Stimulated activated CD4-positive, alpha-beta T cell treated with anti-CD3 and anti-CD28 coated beads, Interleukin-15, amount 100 ng/mL, for 48 hours (primary cell): ENCODE measurements at places on chromosomes 13 and 19.

DNA sequence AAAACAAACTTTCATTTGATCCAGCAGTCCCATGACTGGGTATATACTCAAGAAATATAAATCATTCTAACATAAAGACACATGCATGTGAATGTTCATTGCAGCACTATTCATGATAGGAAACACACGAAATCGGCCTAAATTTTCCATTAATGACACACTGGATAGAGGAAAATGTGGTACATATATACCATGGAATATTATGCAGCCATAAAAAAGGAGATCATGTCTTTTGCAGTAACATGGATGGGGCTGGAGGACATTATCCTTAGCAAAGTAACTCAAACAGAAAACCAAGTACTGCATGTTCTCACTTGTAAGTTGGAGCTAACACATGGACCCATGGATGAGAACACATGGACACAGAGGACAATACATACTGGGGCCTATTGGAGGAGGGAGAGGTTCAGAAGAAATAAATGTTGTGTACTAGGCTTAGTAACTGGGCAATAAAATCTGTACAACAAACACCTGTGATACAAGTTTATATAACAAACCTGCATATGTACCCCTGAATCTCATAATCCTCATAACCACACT is 283.6 kb downstream of the LMO7 start:
- DNase-seq, result no peak

- no peak for DNase-seq
Measured at GRCh38 chr19:6999933-7000332, 21.3 kb downstream of the MBD3L2B start.

- DNase-seq, result no peak
Measured at GRCh38 chr13:107642831-107643230, 572.5 kb downstream of the LIG4 start.

GRCh38 chr19:38667661-38668171 is 20.3 kb downstream of the ACTN4 start:
- no peak for DNase-seq

DNA sequence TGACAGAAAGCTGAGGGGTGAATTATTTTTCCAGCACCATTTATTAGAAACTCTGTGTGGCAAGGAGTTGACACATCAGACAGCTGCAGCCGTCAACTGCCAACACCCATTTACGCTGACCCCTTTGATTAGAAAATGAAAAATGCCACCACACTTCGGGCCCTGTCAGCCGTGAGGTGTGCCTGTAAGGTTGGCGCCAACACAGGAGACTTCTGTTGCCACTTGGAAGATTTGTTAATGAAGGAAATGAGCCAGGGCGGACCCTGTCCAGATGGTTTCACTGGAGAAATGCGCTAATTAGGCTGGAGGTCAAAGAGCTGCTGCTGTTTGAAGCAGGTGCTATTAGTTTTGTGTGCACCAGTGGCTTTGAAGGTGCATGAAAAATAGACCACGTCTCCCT is 297.5 kb downstream of the MTUS2 start:
- DNase-seq, result no peak

DNA sequence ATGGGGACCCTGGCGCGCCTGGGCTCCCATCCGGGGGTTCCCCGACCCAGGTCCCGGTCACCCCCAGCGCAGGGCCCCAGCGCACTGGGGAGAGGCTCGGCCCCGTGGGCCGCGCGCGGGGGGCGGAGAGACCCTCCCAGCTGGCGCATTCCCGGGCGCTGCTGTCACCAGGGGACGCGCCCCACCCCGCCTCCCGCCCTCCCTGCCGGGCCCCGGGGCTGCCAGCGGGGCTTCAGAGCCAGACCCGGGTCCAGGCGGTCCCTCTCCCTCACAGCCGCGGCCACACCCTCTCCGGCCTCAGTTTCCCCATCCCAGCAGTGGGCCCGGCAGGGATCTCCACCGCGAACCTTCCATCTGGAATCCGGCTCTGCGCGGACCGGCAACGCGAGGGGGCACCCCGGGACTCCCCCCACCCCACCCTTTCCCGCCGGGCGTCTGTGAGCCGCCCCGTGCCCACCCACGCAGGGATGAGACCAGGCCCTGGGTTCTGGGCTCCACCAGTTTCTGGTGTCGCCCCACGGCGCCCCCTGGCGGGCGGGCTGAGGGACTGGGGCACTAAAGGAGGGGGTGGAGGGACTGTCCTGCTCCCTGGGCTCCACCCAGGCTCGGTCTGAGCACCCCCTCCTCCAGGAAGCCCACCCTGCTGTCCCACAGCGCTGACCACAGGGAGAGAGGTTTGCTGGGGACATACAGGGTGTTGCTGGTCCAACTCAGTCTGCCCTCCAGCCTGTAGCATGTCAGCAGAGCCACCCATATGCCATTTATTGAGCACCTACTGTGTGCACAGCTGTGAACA is 878 bp upstream of the ADAMTSL5 start:
- peak; percentile 67 for DNase-seq

DNA sequence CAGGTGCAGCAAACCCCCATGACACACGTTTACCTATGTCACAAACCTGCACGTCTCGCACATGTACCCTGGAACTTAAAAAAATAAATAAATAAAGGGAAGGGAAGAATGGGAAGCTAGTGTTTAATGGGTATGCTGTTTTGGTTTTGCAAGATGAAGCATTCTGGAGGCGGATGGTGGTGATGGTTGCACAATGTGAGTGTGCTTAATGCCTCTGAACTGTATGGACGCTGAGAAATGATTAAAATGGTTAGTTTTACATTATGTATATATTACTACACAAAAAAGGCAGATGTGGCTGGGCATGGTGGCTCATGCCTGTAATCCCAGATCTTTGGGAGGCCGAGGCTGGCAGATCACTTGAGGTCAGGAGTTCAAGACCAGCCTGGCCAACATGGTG is 17.8 kb downstream of the NFILZ start:
- DNase-seq, result no peak

- DNase-seq, result peak; percentile 87
Measured at GRCh38 chr19:38851622-38852230, 1.9 kb upstream of the HNRNPL start.

DNA sequence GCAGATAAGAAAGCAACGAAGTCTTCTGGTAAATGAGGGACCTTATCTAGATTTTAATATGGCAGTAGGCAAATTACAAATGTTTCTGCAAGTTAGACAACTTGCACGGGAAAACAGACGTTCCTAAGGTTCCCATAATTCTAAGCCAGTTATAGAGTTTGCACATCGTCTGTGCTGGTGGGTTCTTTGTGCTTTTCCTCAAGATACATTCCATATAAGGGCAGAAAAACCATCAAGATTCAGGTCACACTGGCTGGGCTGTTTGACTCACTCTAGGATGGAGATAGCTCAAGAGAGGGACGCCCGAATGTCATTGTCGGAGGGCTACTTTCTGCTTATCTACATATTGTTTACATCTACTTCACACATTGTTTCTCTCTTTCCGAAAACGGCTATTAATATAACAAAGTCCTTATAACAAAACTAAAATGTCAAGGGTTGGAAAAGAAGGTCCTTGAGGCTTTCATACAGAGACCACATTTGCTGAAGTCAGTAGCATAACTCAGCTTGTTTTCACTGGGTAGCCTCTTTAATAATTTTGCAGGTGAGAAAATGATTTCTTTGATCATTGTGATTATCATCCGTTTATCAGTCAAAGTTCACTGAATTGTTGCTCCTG is 44.4 kb downstream of the SOX1 start:
- no peak for DNase-seq

- no peak for DNase-seq
Measured at GRCh38 chr13:94233401-94233800, 246.1 kb downstream of the DCT start.

- DNase-seq, result no peak
Measured at GRCh38 chr13:77333594-77333993, 6.7 kb upstream of the MYCBP2 start.

- DNase-seq, result no peak
Measured at GRCh38 chr13:35309706-35310105, 166.8 kb downstream of the MAB21L1 start.

DNA sequence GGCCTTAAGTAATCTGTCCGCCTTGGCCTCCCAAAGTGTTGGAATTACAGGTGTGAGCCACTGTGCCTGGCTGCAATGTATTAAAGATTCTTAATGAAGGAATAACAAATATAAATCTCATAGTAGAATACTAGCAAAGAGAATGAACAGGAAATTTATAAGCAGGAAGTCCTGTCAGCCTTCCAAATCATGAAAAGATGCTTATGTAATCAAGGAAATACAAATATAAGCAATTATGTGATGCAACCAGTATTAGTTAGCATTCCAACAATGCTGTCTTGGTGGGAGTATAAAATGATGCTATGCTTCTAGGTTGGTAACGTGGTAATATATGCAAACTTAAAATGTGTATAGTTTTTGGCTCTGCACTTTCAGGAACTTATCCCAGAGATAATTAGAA is 133.8 kb downstream of the PDS5B start:
- DNase-seq, result no peak

DNA sequence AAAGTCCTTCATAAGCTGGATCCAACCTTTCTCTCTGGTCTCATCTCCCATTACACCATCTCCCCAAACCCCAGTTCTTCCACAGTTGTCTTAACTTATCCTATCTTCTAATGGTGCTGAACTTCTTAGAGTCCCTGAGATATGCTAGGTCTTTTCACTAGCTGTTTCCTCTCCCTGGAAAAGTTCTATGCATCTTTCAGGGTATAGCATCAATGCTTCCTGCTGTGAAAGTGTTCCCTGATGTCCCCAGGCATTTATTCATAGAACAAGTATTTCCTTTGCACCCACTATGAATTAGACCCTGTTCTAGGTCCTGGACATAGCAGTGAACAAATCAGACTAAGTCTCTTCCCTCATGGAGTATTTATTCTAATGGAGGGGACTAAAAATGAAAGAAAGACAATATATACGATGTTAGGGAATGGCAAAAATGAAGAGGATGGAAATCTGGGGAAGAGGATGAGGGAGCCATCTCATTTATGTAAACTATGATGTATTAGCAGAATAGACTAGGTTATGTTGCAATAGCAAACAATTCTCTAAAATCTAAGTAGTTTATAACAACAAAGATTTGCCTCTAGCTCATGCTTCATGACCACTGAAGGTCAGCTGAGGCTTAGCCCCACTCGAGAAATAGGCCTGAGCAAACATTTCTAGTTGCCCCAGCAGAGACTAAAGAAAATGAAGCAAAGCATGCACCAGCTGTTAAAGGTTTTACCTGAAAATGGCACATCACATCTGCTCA is 120.0 kb downstream of the CYSLTR2 start:
- no peak for DNase-seq

DNA sequence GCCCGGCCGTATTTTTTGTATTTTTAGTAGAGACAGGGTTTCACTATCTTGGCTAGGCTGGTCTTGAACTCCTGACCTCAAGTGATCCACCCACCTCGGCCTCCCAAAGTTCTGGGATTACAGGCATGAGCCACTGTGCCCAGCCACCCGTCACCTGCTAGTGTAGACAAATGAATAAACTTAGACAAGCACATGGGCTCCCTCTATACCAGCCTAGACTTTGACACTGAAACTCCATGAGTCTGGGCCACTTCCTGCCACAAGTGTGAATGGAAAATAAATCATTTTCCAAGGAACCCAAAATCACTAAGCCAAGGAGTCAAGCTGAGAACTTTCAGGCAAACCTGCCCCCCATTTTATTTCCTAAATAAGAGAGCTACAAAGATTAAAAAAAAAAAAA is 27.0 kb upstream of the TPT1 start:
- DNase-seq, result no peak

DNA sequence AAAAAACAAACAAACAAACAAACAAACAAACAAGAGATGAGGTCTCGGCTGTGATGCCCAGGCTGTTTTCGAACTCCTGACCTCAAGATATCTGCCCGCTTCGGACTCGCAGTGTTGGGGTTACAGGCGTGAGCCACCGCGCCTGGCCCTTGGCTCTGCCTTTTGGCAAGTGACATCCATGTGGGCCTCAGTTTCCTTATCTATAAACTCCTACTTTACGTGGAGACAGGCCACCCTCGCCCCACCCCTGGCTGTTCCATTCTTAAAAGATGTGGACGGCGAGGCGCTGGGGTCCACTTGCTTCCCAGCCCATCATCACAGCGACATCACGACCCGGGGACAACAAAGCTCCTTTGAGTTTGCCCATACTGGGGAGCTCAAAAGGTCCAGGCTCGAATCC is 1.7 kb downstream of the TSSK6 start:
- DNase-seq, result no peak

DNA sequence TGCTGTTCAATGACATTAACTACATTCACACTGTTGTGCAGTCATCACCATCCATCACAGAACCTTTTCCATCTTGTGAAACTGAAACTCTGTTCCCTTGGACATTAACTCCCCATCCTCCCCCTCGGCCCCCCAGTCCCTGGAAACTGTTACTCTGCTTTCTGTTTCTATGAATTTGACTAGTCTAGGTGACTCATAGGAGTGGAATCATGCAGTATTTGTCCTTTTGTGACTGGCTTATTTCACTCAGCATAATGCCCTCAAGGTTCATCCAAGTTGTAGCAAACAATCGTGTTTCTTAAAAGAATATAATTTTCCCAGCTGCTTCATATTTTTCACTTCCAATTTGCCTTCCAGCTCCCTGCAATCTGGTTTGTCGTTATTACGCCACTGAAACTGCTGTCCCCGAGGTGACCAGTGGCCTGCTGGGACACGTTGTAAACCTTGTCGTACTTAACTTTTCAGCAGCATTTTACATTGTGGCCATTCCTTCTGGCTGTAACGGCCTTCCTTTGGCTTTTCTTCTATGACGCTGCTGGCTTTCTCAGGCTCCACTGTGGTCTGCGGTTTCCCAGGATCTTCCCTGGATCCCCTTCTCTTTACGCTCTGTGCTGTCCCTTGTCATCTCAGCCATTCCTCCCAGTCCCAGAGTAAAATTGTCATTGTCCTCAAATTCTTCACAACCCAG is 74.0 kb downstream of the DHRS12 start:
- DNase-seq, result peak; percentile 37

GRCh38 chr13:104004572-104004971 is 938.4 kb upstream of the SLC10A2 start:
- DNase-seq, result no peak

DNA sequence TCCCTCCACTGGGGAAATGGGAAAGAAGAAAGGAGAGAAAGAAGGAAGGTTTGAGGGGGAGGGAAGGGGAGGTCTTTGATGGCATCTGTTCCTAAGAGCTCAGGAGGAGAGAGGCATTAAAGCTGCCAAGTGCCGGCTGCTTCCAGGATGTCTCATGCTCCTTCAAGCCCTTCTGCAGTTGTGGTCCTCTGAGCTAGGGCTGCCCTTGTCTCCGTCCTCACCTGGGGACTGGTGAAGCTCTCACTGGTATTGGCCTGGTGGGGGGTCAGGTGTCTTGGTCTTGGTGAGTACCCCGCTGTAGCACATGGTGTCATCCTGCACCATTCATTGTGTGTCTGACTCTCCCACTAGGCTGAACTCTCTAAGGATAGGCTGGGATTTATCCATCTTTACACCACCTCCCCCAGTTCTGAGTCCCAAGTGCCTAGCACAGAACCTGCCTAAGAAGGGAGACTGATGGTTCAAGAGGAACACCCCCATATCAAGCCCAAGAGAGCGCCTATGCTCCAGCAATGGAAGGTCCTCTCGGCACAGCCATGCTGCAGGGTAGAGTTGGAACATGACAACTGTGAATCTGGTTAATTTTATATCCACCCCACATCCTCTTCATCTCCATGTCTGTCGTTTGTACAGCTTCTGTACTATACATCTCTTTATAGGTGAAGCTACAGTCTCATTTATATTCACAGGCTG is 83.7 kb downstream of the AKAP11 start:
- DNase-seq, result no peak
